ENCODE measurements at places on chromosomes 2 and 18.

DNA sequence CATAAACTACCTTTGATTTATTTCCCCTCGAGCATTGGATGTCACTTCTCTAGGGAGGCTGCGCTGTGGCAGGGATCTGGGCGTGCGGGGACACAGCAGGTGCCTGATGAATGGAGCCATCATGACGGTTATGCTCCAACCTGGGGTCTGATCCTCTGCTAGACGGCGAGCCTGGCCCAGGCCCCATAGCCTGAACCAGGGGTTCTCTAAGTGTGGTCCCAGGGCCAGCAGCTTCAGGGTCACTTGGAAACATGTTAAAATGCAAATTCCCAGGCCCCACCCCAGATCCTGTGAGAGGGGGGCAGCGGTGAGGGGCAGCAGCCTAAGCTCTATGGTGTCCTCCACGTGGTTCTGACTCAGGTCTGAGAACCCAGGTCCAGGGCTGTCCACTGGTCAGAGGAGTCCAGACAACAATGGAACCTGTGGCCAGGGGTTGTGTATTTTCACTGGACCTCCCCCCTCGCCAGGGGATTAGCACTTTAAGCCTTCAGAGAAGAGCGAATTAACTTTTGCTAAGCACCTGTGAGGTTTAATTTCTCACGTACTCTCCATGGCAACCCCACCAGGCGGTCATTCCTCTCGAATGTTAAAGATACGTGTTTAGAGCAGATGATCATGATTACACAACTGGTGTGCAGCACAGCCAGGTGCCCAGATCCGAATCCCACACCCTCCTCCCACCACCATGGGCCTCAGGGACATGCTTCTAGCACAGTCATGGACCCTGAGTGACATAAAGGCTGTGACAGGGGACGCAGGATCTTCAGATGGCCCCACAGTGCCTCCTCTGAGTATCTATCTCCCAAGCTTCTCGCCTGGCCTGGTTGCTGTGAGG, 1.6 kb upstream of the ARHGEF4 start:
- DNase-seq: no peak

DNA sequence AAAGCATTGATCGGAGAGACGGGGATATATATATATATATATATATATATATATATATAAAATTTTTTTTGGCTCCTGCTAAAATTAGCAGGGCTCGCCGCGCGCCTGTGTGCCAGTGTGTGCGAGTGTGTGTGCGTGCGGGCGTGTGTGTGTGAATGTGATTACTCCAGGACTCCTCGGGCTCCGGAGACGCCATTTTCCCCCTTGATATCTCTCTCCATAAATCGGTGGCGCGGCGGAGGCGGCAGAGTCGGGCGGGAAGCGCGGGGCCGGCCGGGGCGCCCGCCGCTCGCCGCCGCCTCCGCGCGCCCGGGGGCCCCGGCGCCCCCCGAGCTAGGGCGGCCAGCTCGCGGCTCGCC, 795 bp upstream of the SETBP1 start:
- no peak for DNase-seq

GRCh38 chr18:63074981-63075404, 244.6 kb downstream of the BCL2 start:
- DNase-seq: peak; percentile 88

DNA sequence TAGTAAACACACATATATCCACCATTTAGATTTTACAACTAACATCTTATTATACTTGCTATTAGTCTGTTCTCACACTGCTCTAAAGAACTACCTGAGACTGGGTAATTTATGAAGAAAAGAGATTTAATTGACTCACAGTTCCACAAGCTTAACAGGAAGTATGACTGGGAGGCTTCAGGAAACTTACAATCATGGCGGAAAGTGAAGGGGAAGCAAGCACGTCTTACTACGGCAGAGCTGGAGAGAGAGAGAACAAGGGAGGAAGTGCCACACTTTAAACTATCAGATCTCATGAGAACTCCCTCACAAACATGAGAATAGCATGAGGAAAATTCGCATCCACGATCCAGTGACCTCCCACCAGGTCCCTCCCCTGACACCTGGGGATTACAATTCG, 240.7 kb downstream of the CAMKMT start:
- DNase-seq: no peak

DNA sequence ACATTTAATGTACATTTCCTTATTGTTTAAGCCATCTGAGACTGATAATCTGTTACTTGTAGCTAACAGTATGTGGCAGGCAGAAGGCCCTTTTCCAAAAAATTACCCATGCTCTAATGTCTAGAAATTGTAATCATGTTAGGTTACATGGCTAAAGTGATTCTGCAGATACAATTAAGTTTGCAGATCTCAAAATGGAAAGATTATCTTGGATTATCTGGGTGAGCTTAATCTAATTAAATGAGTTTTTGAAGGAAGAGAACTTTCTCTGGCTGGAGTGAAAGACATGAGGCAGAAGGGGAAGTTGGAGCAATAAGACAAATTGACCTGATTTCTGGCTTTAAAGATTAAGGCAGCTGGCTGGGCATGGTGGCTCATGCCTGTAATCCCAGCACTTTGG, 76.3 kb downstream of the MBD2 start:
- DNase-seq: no peak

DNA sequence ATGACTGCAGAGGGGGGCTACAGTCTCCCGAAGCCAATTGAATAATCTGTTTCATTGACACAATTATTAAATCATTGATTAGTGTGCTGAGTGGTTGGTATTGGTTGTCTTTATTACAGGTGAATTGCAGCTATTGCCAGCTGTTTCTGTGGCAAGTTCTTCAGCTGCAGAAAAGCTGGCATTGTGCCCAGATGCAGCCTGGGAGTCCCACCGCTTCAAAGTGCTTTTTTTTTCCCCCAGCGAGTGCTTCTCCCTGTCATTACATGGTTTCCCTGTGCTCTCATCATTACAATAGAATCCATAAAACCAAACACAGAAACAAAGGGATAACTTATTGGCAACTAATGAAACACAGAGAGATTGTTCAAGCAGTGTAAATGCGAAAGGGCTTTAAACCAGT, 164.7 kb downstream of the GRB14 start:
- DNase-seq: no peak

DNA sequence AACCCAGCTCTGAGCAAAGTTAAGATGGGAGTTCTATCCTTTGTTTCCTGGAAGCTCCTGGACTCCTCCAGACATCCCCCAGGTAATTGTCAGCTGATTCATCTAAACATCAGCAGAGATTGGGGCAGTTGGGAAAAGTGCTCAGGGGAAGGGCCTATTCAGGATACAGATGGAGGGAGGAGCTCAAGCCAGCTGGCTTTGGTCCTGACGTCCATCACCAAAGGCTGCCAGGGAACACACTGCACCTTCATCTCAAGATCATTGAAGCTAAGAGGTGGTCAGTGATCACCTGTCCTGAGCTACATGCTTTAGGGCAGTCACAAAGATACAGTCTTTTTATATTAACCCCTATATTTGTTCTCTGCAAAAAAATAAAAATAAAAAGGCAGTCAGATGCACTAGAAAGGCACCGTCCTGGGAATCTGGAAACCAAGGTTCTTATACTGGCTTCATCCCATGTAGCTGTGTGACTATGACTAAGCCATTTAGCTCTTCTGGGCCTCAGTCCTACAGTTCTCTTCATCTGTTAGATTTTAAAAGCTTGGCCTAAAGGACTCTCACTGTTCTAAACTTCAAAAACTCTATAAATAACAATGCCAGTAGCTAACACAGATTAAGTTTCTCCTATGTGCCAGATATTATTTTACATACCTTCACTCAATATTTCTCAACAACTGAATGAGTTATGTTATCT, 446.5 kb downstream of the BCL11A start:
- no peak for DNase-seq

- no peak for DNase-seq
These were observed 205.2 kb downstream of the SCG2 start for GRCh38 chr2:223396993-223397392.

DNA sequence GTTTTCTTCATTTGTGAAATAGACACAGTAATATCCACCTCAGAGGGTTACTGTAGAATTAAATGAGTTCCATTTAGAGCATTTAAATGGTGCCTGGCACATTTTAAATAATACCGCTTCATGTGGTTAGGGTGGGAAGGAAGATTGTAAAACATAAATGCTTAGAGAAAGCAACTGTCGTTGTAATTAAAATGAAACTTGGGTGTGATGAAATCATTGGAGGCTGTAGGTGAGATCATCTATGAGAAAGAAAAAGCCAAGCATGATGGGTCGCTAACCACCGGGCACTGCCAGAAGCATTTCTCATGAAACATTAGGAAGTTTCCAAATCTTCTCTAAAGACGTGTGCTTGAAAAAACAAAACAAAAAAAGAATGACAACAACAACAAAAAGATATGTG, 8.2 kb upstream of the SLC39A10 start:
- peak; percentile 86 for DNase-seq

GRCh38 chr18:60176259-60176658, 196.3 kb downstream of the MC4R start:
- DNase-seq: no peak

GRCh38 chr2:47566207-47566858, 163.4 kb downstream of the MSH2 start:
- no peak for DNase-seq
